ENCODE measurements at places on chromosomes 16 and 17.

DNA sequence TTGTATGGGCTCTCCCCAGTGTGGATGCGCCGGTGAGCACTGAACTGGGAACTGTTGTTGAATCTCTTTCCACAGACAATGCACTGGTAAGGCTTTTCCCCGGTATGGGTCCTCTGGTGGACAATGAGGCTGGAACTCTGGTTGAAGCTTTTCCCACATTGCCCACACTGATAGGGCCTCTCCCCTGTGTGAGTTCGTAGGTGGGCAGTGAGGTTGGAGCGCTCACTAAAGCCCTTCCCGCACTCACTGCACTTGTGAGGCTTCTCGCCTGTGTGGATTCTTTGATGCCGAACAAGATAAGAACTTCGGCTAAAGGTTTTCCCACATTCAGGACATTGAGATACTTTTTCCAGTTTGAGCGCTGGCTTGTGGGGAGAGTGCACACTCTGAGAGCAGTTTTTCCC is 17.8 kb downstream of the ZSCAN32 start:
- no peak for DNase-seq

DNA sequence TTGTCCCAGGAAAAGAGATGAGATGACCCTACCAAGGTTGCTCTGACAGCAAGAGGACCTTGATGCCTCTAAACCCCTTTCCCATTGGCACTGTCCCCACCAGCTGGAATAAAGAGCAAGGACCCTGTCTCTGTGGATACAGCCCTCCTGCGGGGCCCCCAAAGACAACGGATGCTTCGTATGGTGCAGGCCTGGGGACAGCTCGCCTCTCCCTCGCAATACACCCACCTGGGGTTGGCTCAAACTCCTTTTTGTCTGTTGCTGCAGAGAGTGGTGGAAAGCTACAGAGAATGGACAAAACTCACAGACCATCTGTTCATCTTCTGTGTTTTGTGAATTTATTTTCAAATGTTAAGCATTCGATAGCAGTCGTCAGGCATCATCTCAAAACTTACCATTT is 27.6 kb upstream of the CACNG3 start:
- no peak for DNase-seq

DNA sequence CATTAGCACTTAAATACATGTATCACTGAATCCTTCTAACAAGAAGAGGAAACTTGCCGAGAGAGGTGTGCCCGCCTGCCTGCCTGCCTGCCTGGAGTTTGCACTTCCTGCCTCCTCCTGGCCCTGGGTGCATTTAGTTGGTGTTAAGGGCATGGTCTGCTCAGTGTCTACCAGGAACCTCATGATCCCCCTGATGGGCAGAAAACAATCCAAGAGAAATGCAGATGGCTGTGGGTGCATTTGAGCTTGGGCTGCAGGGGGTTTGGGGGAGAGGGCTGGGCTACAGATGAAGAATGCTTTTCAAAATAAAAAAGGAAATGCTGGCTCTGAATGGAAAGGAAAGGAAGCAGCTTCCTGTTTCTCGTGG is 10.1 kb downstream of the KSR1 start:
- no peak for DNase-seq

- no peak for DNase-seq
Measured at GRCh38 chr17:77768248-77768852, 190.2 kb upstream of the TNRC6C start.

DNA sequence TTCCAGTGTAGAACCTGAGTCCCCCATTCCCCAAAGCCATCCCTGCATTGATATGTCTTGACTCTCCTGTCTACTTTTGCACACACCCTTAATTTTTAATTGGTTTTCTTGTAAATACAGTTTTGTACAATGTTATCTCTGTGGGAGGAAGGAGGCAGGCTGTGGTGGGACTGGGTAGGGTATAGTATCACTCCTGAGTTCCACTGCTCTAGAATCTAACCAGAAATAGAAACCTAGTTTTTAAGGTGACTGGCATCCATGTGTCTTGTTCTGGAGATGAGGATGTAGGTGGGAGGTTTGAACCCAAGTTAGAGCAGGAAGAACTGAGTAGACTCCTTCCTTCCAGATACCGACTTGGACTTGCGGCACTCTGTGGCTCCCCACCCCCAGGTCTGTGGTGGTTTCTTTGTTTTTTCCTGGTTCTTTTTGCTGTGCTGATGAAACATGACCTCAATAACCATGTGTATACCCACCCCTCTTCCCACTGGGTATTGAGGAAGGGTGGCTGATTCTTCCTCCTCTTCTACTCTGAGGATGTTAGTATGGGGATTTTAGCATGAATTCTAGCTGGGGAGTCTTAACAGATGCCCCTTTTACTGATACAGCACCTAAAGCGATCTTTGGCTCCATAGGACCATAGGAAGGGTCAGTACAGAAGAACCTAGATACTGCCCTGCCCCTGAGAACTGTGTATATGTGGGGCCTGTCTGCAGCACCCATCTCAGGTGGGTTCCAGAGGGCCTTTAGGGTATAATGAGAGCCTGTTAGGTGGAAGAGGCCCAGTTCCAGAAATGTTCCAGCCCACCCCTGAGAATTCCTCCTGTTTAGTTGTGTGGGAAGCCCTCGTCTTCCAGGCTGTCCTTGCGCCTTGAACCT is 48.7 kb downstream of the SF3B3 start:
- DNase-seq = no peak

- no peak for DNase-seq
Measured at GRCh38 chr16:68406458-68407152, 41.7 kb downstream of the SMPD3 start.

- no peak for DNase-seq
Measured at GRCh38 chr17:79558091-79558900, 52.6 kb downstream of the RBFOX3 start.

DNA sequence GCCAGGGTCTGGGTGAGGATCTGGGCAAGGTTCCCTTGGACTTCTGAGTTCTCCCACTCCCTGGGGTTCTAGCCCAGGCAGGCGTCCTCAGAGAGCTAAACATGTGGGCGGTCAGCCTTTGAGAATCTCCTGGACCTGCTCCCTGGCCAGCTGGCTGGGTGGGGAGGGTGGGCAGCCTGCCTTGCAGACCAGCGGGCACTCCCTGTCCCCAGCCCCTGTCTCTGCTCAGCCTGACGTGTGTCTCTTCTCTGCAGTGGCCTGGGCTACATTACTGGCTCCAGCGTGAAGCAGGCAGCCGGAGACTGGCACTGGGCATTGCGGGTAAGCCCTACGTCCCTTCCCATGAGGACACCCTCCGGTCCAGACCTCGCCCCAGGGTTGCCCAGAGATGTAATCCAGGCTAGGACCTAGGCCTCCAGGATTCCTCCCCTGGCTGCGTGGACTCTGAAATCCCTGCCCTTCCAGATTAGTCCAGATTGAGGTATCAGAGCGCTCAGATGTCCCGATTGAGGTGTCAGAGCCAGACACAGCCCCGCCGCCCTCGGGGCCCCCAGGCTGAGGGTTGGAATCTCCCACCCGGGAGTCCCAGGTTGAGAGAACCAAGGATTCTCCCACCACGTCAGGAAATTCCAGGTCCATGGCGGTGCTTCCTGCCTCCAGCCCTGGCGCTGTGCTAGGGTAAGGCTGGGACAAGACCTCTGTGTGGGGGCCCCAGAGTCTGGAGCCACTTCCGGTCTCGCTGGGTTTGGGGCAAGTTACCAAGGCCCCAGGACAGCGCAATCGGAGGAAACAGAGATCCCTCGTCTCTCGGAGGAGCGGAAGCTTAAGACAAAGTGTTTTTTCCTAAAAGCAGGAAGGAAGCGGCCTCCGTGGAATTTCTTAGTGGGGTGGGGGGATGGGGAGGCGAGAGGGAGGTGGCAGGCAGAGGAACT is 24.1 kb downstream of the MYBBP1A start:
- no peak for DNase-seq

- no peak for DNase-seq
Measured at GRCh38 chr17:61384692-61385576, 14.7 kb upstream of the TBX2 start.

GRCh38 chr17:39660397-39661385 is 4.5 kb upstream of the TCAP start:
- no peak for DNase-seq

DNA sequence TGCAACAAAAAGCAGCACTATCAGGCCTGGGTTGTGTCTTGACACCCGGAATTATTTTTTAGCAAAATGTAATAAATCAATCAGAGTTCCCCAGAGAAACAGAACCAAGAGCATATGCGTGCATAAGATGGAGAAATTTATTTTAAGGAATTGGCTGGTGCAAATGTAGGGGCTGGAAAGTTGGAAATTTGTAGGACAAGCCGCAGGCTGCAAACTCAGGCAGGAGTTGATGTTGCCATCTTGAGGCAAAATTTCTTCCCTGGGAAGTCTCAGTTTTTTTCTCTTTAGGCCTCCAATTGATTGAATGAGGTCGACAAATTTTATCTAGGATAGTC is 158.9 kb upstream of the FAM20A start:
- DNase-seq = no peak

GRCh38 chr16:35352431-35352830 is 1893.0 kb downstream of the TP53TG3F start:
- no peak for DNase-seq

- DNase-seq = no peak
Measured at GRCh38 chr16:76108460-76108859, 168.7 kb upstream of the CNTNAP4 start.

GRCh38 chr16:62831235-62831850 is 795.1 kb upstream of the CDH8 start:
- no peak for DNase-seq

DNA sequence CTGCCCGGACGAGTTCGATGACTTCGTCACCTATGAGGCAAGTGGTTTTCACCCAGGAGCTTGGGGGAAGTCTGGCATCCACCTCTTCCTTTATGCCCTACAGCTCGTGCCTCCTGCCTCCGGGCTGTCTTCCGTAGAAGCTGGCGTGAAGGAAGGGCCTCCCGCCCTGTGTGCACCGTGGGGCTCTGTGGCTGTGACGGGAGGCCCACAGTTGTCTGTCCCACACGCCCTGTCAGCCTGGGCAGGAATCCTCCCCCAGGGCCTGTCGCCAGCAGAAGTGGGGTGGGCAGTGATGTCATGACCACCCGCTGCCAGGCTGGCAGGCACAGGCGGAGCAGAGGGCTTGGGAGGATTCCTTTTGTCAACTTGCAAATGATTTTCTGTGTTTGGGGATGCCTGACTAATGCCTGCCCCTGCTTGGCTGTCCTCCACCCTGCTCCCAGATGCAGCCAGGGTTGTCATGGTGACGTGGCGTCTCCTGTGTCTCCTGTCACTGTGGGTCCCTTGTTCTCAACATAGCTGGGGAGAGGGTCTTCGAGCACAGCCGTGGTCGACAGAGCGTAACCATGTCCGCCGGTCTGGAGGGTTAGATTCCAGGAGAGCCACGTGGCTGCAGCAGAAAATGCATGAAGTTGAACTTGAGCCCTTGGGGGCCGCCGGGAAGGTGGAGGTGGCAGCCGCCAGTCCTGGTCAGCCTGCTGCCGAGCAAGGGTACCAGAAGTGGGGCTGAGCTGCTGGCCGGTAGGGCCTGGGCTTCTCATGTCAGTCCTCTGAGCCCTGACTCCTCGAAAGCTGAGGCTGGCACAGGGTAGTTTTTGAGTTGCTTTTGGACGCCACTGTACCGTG is 46.1 kb downstream of the RAB11FIP3 start:
- DNase-seq = no peak

DNA sequence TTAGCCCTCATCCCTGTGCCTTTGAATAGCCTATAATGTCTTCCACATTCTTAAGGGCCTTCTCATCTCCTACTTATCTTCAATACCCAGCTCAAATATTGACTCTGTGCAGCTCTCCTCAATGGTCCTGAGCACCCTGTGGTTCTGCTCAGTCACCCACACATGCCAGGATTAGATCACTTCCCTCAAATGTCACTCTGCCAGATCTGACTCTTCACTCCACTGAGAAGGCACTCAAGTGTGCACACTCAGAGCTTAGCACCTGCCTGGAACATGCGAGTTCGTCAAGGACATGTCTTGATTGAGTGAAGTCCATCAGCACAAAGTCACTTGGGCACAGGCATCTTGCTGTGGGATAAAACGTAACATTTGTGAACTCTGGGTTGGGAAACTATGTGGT is 404.8 kb downstream of the CDH13 start:
- DNase-seq = no peak

- no peak for DNase-seq
Measured at GRCh38 chr16:55515111-55515510, 6.2 kb downstream of the LPCAT2 start.

DNA sequence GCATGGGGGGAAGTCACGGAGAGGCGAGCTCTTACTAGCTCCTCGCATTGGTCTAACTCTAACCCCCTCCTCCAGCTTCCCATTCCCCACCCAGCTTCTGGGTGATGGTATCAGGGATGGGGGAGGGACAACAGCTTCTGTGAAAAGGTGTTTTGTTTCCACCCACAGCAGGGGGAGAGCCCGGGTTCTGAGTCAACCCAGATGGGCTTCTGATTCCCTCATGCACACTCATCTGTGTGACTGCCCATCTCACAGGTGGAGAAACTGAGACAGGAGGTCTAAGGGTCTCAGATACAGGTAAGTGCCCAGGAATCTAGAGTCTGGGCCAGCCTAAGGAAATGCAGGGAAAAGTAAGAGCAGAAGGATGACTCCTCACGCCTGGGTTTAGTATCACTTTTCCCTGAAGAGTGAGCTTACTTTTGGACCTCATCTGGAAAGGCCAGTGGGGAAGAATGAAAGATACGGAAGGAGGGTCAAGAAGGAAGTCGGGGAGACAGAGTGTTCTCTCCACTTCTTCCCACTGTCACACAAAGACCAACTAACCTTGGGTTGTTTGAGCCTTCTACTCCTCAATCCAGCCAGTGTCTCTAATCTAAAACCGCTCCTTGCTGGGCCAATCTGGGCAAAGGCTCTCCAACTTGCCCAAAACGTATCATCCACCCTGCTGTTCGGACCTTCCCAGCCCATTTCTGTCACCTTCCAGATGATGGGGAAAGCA is 3.1 kb upstream of the TLCD2 start:
- no peak for DNase-seq

- DNase-seq = no peak
Measured at GRCh38 chr16:12546918-12547607, 256.6 kb downstream of the CPPED1 start.

DNA sequence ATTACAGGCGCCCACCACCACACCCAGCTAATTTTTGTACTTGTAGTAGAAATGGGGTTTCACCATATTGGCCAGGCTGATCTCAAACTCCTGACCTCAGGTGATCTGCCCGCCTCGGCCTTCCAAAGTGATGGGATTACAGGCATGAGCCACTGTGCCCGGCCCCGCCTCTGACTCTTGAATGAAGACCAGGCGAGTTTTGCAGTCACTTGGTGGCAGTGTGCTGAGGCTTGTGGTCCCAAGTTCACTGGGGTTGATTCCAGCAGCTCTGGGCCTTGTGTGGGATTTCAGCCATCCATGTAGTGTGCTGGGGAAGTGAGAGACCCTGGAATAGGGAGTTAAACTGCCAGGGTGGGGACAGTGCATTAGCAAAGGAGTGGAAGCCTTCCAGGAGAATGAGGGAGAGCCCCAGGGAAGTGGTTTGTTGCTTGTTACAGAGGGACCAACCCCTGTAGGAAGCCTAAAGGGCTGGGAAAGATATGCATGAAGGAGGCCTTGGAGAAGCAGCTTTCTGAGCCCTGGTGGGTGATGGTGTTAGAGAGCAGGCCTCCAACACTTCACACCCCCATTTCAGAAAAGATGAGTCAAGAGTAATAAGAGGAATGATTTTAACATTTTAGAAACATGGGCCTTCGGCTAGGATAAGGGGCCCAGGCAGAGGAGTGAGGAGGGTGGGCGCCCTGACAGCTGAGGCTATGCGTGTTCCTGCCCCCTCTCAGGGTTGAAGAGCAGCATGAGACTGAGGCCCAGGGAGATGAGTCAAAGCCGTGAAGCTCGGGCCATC is 14.5 kb downstream of the PSKH1 start:
- DNase-seq = no peak
